ENCODE measurements at places on chromosomes 5 and 9. TPM values are rescaled to one million over a fixed set of nuclear protein-coding genes. Genes with fewer than 3 reads are reported as not detected.
A peak's percentile ranks its signal among the peaks of the same experiment; 100 is the strongest.

DNA sequence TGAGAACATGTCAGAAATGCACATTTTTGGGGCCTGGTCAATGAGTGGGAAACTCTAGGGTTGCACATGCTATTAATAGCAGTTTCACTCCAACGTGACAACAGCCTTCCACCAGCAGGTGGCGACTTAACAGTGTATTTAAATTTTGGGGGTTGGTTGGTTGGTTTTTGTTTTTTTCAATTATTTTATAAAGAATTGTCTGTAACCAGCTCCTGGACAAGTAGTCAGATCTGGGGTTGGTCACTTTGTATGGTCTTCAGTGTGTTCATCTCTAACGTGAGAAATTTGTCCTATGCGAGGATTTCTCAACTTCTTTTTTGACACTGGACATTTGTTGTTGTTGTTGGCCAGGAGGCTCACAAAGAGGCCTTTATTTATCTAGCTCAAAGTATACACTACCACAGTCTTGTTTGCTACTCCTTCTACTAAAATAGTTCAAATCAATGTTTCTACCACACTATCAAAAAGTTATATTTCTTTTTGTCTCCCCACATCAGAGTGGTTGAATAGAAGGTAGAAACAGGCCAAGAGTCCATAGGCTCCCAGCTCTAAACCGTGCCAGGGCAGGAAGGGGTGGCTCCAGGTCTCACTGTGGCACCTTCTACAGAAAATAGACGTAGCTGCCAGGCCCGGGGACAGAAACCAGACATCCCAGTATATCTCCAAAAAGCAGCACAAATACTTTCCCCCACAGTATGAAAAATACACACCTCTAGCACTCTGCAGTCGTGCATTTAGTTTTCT, 110.4 kb downstream of the TRPM6 start:
- H3K4me3 ChIP-seq: no peak overlapping the region
- no peaks in the 10 kb centered on the region for H3K4me1 ChIP-seq
- H3K27ac ChIP-seq: no peak overlapping the region

- peak overlapping the region; percentile 35 for H3K27ac ChIP-seq
- no peaks in the 10 kb centered on the region for H3K27me3 ChIP-seq
- no peak overlapping the region for H3K4me3 ChIP-seq
- peak; percentile 29 for DNase-seq
Observed at GRCh38 chr5:147168578-147169327, 66.1 kb upstream of the STK32A start.

GRCh38 chr5:120614531-120615180, 150.6 kb downstream of the PRR16 start:
- H3K4me1 ChIP-seq: no peaks in the 10 kb centered on the region

GDA gene
- 2.8 TPM for total RNA-seq

SLC2A8 gene
- 121 TPM for total RNA-seq

GRCh38 chr9:7117676-7118561, 360.1 kb downstream of the KDM4C start:
- H3K4me3 ChIP-seq: no peak overlapping the region
- H3K36me3 ChIP-seq: no peaks in the 10 kb centered on the region
- DNase-seq: no peak
- no peak overlapping the region for H3K27ac ChIP-seq
- no peaks in the 10 kb centered on the region for H3K4me1 ChIP-seq

GRCh38 chr5:118596255-118596654, 392.1 kb downstream of the DTWD2 start:
- H3K27me3 ChIP-seq: no peaks in the 10 kb centered on the region
- H3K27ac ChIP-seq: no peak overlapping the region
- no peaks in the 10 kb centered on the region for H3K36me3 ChIP-seq
- no peaks in the 10 kb centered on the region for H3K4me1 ChIP-seq
- DNase-seq: no peak
- no peak overlapping the region for H3K4me3 ChIP-seq

GRCh38 chr9:37438359-37438758, 15.9 kb downstream of the GRHPR start:
- H3K27ac ChIP-seq: no peak overlapping the region
- no peaks in the 10 kb centered on the region for H3K36me3 ChIP-seq
- DNase-seq: no peak
- no peak overlapping the region for H3K4me3 ChIP-seq

GRCh38 chr9:127568618-127568970, 43.5 kb upstream of the STXBP1 start:
- peak overlapping the region; percentile 98 for H3K27ac ChIP-seq
- H3K36me3 ChIP-seq: no peaks in the 10 kb centered on the region
- no peaks in the 10 kb centered on the region for H3K27me3 ChIP-seq
- H3K4me1 ChIP-seq: peaks cover 25% of the 10 kb centered on the region
- peak overlapping the region; percentile 65 for H3K4me3 ChIP-seq

GRCh38 chr9:125436613-125437443, 175.2 kb downstream of the GAPVD1 start:
- no peak overlapping the region for H3K4me3 ChIP-seq
- peaks cover 15% of the 10 kb centered on the region for H3K36me3 ChIP-seq
- no peaks in the 10 kb centered on the region for H3K4me1 ChIP-seq
- no peak overlapping the region for H3K27ac ChIP-seq

CD180 gene
- 2.8 TPM for total RNA-seq

BTNL3 gene
- 1.0 TPM for total RNA-seq

DNA sequence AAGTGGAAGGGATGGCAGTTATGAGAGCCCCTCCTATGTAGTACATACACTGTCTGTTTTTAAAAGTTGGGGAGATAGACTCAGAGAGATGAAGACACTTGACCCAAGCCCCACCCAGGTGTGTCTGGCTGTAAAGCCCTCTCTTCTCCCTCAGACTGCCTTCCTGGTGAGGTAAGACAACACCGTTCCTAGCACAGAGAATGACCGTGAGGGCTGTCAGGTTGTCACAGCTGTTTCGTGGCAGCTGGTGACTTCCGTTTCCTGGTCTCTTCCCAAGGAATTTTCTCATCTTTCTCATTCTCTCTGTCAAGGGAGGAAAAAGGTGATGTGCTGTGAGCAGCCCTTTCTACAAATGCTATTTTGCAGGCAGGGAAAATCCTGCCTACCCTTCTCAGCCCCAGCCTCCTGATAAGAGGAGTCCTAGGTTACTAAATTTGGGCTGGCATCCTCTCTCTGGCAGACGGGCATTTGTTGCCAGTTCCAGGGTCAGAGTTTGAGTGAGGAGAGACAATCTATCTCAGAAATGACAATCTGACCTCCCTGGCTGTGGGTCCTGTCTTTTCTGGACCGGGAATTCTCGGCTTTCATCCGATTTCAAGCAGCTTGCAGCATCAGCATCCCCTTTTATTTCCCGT, 263.5 kb upstream of the PANK3 start:
- H3K27me3 ChIP-seq: peaks cover 2% of the 10 kb centered on the region
- no peak for DNase-seq
- no peak overlapping the region for H3K4me3 ChIP-seq
- H3K36me3 ChIP-seq: no peaks in the 10 kb centered on the region

DNA sequence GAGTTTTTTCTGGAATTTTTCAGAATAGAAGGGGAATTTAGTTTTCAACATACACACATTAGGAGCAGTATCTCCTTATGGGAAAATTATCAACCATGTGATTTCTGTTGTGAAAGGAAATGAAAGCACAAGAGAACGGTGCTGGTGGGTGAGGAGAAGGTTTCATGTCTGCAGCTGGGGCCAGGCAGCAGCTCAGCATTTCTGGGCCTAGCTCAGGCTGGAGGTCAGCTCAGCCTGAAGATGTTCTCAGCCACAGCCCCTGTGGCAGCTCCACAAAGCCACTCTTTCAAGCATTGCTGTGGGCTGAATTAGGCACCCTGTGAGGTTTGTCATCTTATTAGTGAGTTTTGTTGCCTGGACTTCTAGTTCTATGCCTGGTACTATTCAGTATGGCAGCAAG, 90.3 kb downstream of the DIRAS2 start:
- H3K4me1 ChIP-seq: no peaks in the 10 kb centered on the region
- no peak overlapping the region for H3K27ac ChIP-seq
- DNase-seq: no peak
- H3K4me3 ChIP-seq: no peak overlapping the region
- no peaks in the 10 kb centered on the region for H3K36me3 ChIP-seq
- H3K27me3 ChIP-seq: no peaks in the 10 kb centered on the region

GRCh38 chr5:7779019-7780005, 71.6 kb downstream of the CFAP90 start:
- no peak overlapping the region for H3K27ac ChIP-seq
- no peaks in the 10 kb centered on the region for H3K4me1 ChIP-seq
- no peaks in the 10 kb centered on the region for H3K36me3 ChIP-seq
- no peaks in the 10 kb centered on the region for H3K27me3 ChIP-seq

GRCh38 chr9:16726718-16727451, 143.6 kb downstream of the BNC2 start:
- H3K36me3 ChIP-seq: no peaks in the 10 kb centered on the region
- peak; percentile 68 for DNase-seq
- peak overlapping the region; percentile 14 for H3K4me3 ChIP-seq
- H3K4me1 ChIP-seq: no peaks in the 10 kb centered on the region
- H3K27me3 ChIP-seq: no peaks in the 10 kb centered on the region

- no peaks in the 10 kb centered on the region for H3K4me1 ChIP-seq
- no peak for DNase-seq
- H3K27me3 ChIP-seq: no peaks in the 10 kb centered on the region
- H3K36me3 ChIP-seq: no peaks in the 10 kb centered on the region
- H3K4me3 ChIP-seq: no peak overlapping the region
- H3K27ac ChIP-seq: no peak overlapping the region
Observed at GRCh38 chr5:171834461-171834860, 48.8 kb downstream of the SMIM23 start.

SMIM23 gene
- not detected for total RNA-seq

C1QTNF2 gene
- 1.8 TPM for total RNA-seq

DNA sequence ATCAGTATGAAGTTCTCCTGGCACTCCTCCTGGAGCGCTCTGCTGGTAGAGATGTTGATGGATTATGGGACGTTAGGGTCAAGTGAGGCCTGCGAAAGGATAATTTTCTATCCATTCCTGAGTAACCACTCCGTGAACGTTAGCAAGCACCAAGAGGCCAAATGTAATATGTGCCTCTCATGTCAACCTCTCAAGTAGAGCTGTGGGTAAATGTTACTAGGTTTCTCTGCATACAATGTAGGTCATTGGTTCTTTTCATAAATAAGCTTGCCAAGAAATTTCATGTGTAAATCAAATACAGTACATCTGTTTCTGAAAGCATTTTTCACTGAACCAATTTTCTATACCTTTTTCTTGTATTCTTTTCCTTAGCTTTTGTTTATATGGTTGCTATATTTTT, 126.3 kb downstream of the KDM4C start:
- no peak for DNase-seq
- H3K4me1 ChIP-seq: no peaks in the 10 kb centered on the region
- H3K4me3 ChIP-seq: no peak overlapping the region
- H3K27me3 ChIP-seq: no peaks in the 10 kb centered on the region

- no peaks in the 10 kb centered on the region for H3K36me3 ChIP-seq
- peaks cover 29% of the 10 kb centered on the region for H3K4me1 ChIP-seq
- no peaks in the 10 kb centered on the region for H3K27me3 ChIP-seq
- DNase-seq: no peak
- no peak overlapping the region for H3K4me3 ChIP-seq
Observed at GRCh38 chr9:136725612-136726011, 13.2 kb downstream of the DIPK1B start.

- H3K27me3 ChIP-seq: no peaks in the 10 kb centered on the region
- H3K36me3 ChIP-seq: no peaks in the 10 kb centered on the region
Observed at GRCh38 chr9:28056006-28056405, 482.7 kb upstream of the C9orf72 start.

DNA sequence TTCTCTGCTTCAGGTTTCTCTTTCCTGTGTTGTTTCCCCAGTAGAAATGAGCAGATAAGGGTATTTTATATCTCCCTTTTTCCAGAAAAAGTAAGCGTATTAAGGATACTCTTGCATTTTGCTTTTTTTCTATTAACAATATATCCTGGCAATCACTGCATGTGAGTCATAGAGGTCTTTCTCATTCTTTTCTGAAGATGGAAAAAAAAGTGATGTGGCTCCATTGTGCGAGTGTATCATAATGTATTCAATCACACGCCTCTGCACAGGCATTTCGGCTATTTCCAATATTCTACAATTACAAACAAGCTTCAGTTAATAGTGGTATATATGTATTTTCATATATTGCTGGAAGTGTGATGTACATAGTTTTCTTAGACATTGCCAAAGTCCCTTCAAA, 155.9 kb downstream of the MED27 start:
- H3K4me3 ChIP-seq: no peak overlapping the region
- no peak for DNase-seq
- no peaks in the 10 kb centered on the region for H3K36me3 ChIP-seq

DNA sequence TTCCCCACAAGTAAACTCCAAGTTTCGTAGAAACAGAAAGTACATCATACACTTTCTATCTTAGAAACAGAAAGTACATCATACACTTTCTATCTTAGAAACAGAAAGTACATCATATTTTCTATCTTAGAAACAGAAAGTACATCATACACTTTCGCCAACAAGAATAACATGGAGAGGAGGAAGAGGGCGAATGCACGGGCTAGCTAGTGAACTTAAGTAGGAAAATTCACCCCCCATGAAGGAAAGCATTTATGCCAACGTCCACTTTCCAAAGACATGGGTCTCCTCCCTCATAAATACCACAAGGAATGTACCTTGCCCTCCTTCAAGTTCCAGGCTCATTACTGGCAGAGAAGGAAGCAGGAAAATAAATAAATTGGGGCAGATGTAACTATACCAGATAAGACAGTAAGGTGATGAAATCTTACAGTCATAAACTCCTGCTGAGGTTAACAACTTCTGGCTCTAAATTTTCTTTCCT, 64.7 kb downstream of the FRMD3 start:
- H3K4me1 ChIP-seq: no peaks in the 10 kb centered on the region
- no peak overlapping the region for H3K27ac ChIP-seq
- H3K27me3 ChIP-seq: no peaks in the 10 kb centered on the region

GRCh38 chr9:95055851-95056551, 261.5 kb downstream of the FANCC start:
- peak overlapping the region; percentile 51 for H3K27ac ChIP-seq
- H3K4me1 ChIP-seq: peaks cover 62% of the 10 kb centered on the region
- peak; percentile 39 for DNase-seq
- H3K36me3 ChIP-seq: peaks cover 4% of the 10 kb centered on the region
- H3K4me3 ChIP-seq: no peak overlapping the region

- no peaks in the 10 kb centered on the region for H3K4me1 ChIP-seq
- DNase-seq: peak; percentile 1
- H3K27ac ChIP-seq: no peak overlapping the region
- no peaks in the 10 kb centered on the region for H3K27me3 ChIP-seq
- no peaks in the 10 kb centered on the region for H3K36me3 ChIP-seq
Observed at GRCh38 chr5:83844449-83845068, 123.9 kb upstream of the HAPLN1 start.

BTNL9 gene
- 20.3 TPM for total RNA-seq

GRCh38 chr5:59485107-59485506, 408.4 kb downstream of the PDE4D start:
- no peaks in the 10 kb centered on the region for H3K27me3 ChIP-seq
- H3K4me1 ChIP-seq: no peaks in the 10 kb centered on the region
- H3K27ac ChIP-seq: no peak overlapping the region
- H3K36me3 ChIP-seq: no peaks in the 10 kb centered on the region

TMEM141 gene
- 56.2 TPM for total RNA-seq

DNA sequence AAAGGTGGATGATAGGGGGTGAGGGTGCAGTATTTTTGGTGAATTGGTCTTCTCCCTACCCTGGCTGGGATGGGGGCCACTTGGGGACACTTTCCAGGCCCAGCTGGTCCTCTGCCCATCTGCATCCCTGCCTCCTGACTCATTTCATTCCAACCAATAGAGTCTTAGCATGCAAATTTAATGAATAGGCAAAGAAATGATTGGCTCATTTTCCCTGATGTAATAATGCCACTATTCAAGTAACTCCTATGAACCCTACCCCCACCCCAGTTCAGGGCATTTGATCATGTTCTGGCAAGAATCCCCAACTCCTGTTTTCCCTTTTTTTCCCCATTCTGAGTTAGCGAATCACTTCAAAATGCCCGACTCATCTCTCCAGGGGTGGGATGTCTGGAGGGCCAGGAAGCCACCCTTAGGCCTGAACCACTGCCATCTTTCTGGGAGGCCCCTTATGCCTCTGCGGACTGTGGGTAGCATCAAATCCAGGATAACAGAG, 56.7 kb downstream of the PCDH1 start:
- no peaks in the 10 kb centered on the region for H3K4me1 ChIP-seq
- no peaks in the 10 kb centered on the region for H3K36me3 ChIP-seq
- no peak for DNase-seq

Data from adrenal gland (tissue), 19 donors.